Right ventricle myocardium superior (tissue), 1 donor: ENCODE measurements at places on chromosomes 1 and 21. TPM values are rescaled to one million over a fixed set of nuclear protein-coding genes. Genes with fewer than 3 reads are reported as not detected.

S1PR1 gene
- 50.9 TPM for total RNA-seq

FAM3B gene
- not detected for total RNA-seq

C1orf226 gene
- 5.3 TPM for total RNA-seq

KRTAP19-1 gene
- total RNA-seq: not detected

NECAP2 gene
- 14.6 TPM for total RNA-seq

APCS gene
- 0.32 TPM for total RNA-seq

GRCh38 chr1:64161357-64161941 lies 42.0 kb upstream of the UBE2U start:
- DNase-seq: no peak

DNA sequence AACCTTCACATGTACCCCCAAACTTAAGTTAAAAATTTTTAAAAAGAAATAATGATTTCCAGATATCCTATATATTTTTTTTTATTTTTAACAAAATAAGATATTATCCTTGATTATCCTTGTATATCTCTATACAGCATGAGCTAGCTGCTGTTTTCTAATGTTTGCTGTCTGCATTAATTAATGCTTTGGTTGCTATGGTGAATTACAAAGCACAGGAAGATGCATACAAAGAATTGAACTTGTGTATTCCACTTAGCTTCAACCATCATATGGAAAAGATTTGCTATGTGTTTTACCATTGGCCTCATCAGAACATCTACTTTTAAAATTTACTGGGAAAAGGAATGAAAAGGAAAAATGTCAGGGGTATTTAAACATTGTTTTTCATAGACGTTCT lies 35.4 kb downstream of the VPS45 start:
- no peak for DNase-seq

GRCh38 chr1:231093156-231093922 lies 53.3 kb upstream of the FAM89A start:
- DNase-seq: no peak

GRCh38 chr1:184881941-184882913 lies 92.1 kb downstream of the NIBAN1 start:
- DNase-seq: no peak

GRCh38 chr1:221573756-221574155 lies 168.1 kb downstream of the DUSP10 start:
- DNase-seq: peak; percentile 74

DNA sequence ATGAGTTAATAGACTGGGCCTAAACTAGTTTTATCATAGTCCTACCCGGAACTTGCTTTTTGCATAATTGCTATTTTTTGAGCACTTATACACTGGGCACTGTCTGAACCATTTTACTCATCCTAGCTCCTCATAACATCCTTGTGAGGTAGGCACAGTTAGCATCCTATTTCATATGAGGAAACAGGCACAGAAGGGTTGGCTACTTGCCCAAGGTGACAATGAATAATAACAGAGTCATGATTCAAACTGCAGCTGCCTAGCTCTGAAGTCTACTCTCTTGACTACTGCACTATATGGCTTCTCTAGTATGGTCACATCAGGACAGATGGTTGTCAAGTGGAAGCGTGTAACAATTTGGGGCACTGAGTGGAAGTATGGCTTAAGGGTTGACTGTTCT lies 18.2 kb upstream of the RC3H1 start:
- no peak for DNase-seq

- DNase-seq: no peak
These were observed 173.3 kb upstream of the FOXD3 start for GRCh38 chr1:63148825-63149645.

- DNase-seq: no peak
These were observed 17.1 kb downstream of the PAX7 start for GRCh38 chr1:18647681-18648214.

DNA sequence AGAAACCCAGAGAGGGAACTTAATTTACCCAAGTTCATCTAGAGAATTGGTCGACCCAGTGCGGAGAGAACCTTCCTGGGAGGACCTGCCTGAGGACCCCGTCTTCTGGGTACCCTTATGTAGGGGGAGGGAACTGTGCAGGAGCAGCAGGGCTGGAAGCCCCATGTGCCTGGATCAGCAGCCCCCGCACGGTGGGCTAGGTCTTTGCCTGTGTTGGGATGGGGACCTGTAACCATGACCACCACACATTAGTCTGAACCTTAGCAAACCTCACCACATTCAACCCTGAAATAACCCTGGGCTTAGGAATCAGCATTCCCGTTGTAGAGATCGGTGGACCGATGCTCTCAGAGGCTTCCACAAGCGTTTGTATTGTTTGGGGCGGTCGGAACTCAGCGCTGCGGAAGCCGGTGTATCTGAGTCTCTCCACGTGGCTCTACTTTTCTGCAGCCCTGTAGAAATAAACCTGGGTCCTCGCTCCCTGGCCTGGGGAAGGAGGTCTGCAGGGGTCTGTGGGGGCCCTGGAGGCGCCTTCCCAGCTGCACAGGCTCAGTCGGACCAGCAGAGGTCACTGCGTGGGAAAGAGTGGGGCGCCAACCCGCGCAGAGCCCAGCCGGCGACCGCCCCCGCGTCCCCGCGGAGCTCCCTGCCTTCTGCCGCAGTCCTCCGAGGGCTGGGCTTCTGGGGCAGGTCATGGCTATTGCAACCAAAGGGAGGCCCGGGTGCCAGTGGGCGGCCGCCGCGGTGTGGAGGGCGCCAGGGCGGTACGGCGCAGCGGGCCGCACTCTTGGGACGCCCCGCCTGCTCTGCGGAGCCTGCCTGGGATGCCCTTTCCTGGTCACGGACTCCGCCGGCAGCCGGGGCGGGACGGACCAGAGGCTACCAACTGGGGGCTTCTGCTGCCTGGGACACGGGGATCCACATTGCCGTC lies 36.2 kb upstream of the KCNA10 start:
- DNase-seq: peak; percentile 69

- peak; percentile 87 for DNase-seq
These were observed 39.1 kb upstream of the WASF2 start for GRCh38 chr1:27528818-27529703.

- no peak for DNase-seq
These were observed 49.5 kb downstream of the CHML start for GRCh38 chr1:241590719-241591118.

GRCh38 chr1:41660570-41661427 lies 176.3 kb upstream of the EDN2 start:
- DNase-seq: no peak

DNA sequence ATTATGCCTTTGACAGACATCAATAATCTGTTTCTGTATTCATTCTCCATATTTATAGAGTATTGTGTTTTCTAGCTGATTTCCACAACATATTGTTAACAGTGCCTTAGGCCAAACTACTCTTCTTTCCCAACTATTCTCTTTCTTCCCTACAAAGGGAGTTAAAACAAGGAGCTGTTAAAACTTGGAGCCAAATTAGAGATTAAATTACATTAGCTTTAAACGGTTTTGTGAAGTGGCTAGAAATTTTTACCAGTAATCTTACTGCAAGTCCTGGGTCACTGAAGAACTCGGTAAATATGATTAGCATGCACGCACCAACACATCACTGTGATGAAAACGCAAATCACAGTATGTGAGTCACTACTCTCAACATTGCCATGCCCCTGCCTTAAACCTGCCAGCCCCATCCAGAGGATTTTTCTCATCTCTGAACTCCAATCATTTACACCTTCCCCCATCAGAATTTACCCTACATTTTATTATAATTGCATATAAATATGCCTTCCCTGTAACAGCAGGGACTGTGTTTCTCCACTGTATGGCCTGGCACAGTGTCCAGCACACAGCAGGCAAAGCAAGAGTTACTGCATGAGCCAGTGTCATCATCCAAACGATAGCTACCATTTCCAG lies 1.5 kb upstream of the PRDX6 start:
- no peak for DNase-seq

- DNase-seq: no peak
These were observed 1.4 kb upstream of the SLC5A9 start for GRCh38 chr1:48221122-48221521.

GRCh38 chr1:175539986-175540385 lies 203.4 kb downstream of the TNR start:
- no peak for DNase-seq

- no peak for DNase-seq
These were observed 91.6 kb downstream of the RGL1 start for GRCh38 chr1:183896466-183897048.

DNA sequence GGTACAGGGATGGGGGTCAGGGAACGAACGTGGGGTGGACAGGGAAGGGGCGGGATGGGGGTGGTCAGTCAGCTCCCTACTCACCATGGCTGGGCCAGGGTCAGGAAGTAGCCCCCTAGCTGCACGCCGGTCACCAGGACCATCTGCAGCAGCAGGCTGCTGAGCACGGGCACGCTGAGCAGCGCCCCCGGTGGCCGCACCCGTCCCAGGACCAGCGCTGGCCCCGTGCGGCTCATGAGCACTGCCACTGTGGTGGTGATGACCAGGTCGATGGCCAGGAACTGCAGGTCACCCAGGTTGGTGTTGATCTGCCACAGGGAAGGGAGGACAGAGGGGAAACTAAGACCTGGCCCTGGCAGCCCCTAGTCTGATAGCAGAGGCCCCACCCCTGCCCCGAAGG lies 6.5 kb upstream of the MFAP2 start:
- DNase-seq: no peak

DNA sequence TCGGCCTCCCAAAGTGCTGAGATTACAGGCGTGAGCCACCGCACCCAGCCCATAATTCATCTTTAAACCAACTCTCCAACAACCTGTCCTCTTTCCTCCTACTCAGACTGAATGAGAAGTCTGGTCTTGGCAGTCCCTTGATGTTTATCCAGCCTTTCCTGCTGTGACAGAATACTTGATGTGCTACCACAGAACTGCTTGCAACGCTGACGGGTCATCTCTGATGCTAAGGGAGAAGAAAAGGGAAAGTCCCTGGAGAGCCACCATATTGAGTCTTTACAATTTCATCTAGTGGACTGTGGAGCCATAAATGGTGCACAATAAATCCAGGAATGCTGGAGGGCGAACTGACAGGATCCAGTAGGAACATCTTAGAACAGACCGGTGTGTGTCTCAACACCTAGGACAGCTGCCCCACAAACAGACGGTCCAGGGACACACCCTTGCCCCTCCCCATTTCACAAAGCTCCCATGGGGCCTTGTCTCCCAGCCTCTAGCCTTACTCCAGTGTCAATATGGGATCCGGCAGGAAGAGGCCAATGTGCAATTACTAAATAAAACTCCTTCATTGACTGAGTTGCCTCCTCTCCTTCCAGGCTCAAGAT lies 30.7 kb downstream of the JAK1 start:
- DNase-seq: no peak

GRCh38 chr1:221066351-221067001 lies 187.2 kb downstream of the HLX start:
- no peak for DNase-seq

DNA sequence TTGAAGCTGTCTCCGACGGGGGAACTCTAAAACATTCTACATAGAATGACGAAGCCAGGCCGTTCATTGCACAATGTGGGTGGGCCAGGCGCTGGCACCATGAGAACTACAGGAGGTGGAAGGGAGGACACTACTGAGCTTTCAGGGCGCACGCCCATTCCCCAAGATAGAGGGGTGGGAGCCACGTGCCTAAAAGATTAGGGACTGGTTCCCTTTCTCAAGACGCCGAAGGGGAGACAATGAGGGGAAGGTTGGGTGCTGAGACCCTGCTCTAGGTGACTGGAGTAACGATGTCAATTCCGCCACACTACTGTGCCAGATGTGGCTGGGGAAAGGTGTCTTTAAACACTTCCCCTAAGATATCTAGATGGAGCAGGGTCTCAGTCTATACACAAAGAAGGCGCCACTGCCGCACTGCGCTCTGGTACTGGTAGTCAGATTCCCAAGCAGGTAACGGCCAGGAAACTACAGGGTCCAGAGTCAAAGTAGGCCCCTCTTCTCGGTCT lies 782 bp downstream of the CSDE1 start:
- DNase-seq: peak; percentile 56

- no peak for DNase-seq
These were observed 118.3 kb upstream of the SLC25A33 start for GRCh38 chr1:9420835-9421532.

- DNase-seq: no peak
These were observed 4.5 kb downstream of the ADARB1 start for GRCh38 chr21:45078877-45079281.

DNA sequence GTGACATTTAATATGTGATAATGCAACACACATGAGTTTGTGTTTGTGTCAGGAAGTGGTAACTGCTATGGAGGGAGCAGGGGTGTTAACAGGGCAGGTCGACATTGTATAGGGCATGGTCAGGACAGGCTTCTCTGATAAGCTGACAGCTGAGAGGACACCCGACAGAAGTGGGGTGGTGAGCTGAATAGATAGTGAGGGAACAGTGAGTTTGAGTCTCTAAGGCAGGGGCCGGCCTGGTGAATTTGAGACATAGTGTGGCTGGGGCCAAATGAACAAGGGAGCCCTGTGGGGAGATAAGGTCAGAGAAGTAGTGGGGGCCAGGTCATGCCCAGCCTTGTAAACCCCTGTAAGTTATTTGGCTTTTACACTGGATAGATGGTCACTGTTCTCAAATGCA lies 217.4 kb upstream of the KIAA0040 start:
- DNase-seq: no peak

DNA sequence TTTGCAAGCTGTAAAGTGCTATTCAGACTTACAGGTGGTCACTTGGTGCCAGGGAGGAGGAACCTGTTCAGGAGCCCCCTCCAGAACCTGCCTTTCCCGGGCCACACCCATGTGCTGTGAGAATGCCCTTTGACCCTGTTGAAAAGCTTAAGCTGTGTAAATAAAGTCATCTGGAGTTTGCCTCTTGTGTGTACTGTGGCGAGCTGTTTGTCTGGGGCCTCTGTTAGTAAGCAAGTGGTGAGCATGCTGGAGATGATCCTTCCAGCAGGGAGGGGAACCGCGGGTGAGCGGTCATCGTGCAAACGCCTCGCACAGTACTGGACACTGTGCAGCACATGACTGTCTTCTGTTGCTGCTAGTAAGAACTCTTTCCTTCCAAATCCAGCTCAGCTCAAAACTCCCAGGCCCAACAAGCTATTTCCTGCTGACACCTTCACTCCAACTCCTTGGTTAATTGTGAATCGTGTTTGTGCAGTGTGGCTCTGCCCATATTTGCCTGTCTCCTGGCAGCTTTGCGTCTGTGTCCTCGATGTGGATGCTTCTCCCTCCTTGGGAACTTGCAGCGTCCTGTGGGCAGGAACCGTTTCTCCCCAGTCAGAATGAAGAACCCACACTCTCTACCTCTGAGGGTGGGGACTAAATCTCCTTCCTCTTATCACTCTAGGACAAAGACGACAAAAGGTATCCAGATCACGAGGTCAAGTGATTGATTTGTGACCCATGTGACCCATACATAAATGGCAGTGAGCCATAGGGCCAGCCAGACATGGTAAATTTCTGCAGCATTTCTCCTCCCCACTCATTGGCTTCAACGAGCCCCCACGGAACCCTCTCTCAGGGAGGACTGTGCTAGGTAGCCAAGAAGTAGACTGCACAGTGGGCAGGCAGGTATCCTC lies 13.9 kb upstream of the BTG2 start:
- DNase-seq: no peak
